Caudate nucleus (tissue), 63 donors: ENCODE measurements at places on chromosomes 1 and 21.

DNA sequence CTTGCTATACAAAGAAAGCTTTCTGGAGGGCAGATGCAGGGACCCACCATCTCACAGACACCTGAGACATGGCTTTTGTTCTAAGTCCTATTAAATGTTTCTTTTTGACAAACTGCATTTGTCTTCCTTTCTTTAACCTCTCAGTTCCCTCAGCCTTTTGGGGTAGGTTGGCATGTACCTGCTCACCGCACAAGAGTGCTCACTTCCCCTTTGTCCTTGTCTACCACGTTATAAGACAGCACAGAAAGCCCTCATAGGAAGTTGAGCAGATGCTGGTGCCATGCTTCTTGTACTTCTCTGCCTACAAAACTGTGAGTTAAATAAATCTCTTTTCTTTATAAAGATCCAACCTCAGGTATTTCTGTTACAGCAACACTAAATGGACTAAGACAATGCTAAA is 31.9 kb upstream of the RGS21 start:
- no peak for DNase-seq

DNA sequence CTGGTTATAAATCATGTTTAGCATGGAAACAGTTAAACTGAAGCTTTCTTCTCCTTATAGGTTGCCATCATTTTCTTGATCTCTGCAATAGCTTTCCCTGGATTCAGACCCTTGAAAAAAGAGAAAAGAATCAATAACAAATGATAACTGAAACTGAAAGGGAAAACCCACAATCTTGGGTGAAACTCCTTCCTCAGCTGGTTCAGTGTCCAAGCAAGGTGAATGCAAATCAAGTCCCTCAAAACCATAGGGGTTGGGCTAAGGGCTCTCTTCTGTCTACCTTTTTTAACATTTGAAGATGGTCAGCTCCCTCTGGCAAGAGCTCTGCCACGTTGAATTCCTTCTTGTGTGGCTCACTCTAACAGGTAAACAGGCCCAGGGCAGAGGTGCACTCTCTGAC is 7.1 kb upstream of the ATP13A2 start:
- DNase-seq, result no peak

- DNase-seq, result no peak
Observed at GRCh38 chr1:13764588-13765332, 64.8 kb downstream of the PRDM2 start.

- no peak for DNase-seq
Observed at GRCh38 chr1:224252479-224252878, 69.4 kb downstream of the DEGS1 start.

DNA sequence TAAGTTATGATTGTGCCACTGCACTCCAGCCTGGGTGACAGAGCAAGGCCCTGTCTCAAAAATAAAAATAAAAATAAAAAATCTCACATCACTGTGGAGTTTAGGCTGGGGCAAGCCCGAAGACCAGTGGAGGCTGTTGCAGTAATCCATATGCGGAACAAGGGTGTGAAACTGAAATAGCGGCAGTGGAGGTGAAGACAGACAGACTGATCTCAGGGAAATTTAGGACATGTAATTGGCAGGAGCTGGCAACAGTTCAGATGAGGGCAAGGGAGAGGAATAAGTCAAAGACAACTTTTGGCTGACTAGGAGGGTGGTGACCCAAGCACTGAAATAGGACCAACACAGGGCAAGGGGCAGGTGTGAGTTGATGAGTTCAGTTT is 8.4 kb downstream of the ARMH1 start:
- no peak for DNase-seq

DNA sequence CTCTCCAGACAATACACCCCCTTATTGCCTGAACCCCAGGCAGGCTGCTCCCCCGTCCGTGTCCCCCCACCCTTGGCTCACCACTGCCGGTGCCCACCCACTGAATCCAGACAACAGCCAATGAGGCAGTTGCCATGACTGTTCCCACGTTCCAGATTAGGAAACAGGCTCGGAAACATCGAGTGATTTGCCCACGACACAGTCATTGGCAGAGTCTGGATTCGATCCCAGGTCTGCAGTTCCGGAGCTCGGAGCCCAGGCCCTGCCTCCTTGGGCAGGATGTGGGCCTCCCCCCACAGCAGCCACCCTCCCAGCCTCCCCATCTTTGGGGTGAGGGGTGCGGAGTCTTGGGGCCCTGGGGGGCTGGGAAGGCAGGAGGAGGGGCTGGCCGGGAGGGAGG is 20.3 kb upstream of the CLSTN1 start:
- no peak for DNase-seq

GRCh38 chr1:22258698-22259097 is 115.8 kb upstream of the WNT4 start:
- no peak for DNase-seq

DNA sequence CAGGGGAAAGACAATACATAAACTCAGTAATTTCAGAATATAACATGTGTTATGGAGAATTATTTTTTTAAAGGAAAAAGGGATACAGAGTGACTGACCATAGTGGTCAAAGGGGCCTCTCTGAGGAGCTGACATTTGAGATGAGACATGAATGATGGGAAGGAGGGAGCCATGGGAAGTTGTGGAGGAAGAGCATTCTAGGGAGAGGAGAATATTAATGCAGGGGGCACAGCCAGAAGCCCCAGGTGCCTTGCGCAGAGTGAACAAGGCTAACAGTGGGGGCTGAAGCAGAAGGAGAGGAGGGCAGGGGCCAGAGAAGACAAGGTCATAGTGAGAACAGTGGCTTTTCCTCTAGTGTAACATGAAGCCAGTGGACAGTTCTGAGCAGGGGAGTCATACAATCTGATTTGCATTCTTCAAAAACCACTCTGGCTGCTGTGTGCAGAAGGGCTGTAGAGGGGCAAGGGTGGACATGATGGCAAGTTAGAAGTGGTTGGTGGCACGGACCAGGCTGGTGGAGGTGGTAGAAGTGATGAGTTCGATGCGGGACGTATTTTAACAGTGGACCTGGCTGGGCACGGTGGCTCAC is 28.2 kb upstream of the IFNLR1 start:
- no peak for DNase-seq

- DNase-seq, result peak; percentile 47
Observed at GRCh38 chr1:213884942-213885341, 102.8 kb upstream of the PROX1 start.

GRCh38 chr1:203512848-203513584 is 19.1 kb downstream of the OPTC start:
- DNase-seq, result no peak

DNA sequence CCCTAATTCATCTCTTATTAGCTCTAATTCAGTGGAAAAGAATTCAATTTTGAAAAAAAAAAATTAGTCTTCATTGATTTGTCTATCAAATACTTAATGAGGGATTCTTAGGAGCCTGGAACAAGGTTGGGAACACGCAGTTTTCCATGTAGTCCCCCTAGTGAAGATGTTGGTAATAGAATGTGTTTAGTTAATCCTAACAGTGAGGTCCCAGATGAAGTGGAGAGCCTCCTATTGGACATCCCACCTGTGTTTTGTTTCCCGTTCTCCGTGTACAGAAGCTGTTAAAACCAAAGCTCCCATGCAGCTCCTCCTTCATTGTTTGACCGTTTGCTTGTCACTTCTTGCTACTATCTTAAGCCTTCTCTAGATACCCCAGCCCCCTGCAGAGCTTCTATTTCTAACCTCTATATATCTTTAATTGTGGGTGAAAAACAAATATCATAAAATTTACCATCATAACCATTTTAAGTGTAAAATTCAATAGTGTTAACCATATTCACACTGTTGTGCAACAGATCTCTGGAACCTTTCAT is 67.5 kb downstream of the PCNX2 start:
- DNase-seq, result no peak

GRCh38 chr1:208312706-208313105 is 68.5 kb upstream of the PLXNA2 start:
- DNase-seq, result no peak

- no peak for DNase-seq
Observed at GRCh38 chr1:243731974-243732625, 117.9 kb downstream of the AKT3 start.

- DNase-seq, result no peak
Observed at GRCh38 chr1:89719502-89720306, 86.8 kb downstream of the LRRC8C start.

- DNase-seq, result peak; percentile 69
Observed at GRCh38 chr1:59971464-59971911, 44.9 kb upstream of the CYP2J2 start.

DNA sequence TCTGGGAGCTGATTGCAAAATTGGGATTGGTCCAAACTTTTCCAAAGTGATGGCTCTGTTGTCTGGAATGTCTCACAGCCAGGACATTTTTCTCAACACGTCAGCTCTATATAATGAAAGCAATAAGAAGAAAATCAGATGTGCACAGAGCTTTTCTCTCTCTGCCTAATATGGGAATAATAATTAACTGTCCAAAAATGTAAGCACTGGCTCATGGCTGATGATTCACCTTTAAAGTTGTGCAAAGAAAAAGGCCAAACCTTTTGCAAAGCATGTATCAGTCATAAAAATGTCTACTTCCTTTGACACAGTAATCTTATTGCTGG is 30.4 kb downstream of the ZNF281 start:
- no peak for DNase-seq

DNA sequence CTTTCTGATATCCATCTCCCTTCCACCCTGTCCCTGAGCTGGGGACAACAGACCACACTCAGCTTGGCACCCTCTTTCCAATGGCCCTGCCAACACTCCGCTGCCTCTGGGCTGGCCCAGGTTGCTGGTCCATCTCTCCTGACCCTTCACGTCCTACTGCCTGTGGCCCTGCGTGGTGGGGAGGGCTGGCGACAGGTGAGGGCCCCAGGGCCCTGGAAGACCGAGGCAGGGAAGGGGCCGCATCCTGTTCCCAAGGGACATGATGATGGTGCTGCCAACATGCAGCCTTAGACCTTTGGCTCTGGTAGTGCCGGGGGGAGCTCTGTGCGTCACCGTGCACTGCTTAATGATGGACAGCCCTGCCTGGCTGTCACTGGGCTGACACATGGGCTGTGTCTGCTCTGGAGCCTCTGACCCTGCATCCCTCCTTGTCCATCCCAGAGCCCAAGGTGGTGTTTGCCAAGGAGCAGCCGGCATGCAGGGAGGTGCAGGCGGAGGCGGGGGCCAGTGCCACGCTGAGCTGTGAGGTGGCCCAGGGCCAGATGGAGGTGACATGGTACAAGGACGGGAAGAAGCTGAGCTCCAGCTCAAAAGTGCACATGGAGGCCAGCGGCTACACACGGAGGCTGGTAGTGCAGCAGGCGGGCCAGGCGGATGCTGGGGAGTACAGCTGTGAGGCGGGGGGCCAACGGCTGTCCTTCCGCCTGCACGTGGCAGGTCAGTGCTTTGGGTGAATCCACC is 65.2 kb downstream of the OBSCN start:
- DNase-seq, result no peak

DNA sequence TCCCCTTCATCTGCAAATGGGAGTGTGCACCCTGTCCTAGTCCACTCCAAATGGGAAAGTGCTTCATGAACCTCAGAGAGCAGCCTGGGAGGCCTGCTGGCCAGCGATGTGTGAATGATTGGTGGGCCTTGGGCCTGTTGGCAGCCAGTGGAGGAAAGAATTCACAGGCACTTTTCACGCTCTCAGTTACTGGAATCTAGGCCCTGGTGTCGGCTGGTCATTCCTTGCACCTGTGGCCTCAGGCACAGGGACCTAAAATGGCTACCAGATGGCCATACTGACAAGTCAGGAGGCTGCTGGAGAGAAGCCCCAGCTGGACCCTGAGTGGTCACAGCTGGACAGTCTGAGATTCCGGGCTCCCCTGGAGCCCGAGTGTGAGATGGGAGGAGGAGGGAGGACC is 18.4 kb upstream of the EDN2 start:
- DNase-seq, result no peak

DNA sequence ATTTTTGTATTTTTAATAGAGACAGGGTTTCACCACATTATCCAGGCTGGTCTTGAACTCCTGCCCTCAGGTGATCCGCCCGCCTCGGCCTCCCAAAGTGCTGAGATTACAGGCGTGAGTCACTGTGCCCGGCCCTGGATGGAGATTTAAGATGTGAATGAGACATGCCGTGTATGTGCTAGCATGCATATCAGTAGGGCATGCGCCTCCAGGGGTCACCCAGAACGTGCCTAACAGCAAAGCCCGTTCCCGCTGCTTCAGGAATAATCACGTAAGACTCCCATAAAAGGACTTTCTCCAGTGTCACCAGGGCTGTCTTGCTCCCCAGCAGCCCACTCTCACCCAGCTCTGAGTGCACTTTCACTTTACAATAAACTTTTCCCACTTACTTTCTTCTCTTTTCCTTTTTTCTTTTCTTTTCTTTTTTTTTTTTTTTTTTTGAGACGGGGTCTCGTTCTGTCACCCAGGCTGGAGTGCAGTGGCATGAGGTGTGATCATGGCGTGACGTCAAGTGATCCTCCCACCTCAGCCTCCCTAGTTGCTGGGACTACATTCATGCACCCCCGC is 46.9 kb upstream of the DISP3 start:
- no peak for DNase-seq

- no peak for DNase-seq
Observed at GRCh38 chr1:28927648-28928313, 13.4 kb downstream of the EPB41 start.

DNA sequence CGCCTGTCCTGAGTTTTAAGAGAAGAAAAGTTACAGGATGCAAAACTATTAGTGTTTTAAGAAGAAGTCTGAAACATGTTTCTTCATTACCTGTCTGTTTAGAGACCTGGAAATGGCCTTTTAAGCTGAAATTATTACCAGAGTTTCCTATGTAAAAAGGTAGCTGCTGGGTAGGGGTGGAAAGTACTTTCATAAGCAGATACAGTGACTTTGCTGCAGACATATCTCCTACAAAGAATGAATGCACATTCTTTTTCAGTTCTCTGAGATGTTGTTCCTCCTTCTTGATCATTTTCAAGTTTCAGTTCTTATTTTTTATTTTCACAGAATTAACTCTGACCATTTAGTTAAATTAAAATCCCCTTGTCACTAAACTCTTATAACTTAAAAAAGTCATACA is 1329.6 kb downstream of the KCNT2 start:
- no peak for DNase-seq

- DNase-seq, result no peak
Observed at GRCh38 chr1:94855307-94855700, 35.1 kb downstream of the SLC44A3 start.

- no peak for DNase-seq
Observed at GRCh38 chr1:3511856-3512255, 57.4 kb downstream of the ARHGEF16 start.

GRCh38 chr1:70360321-70360720 is 5.8 kb upstream of the ANKRD13C start:
- DNase-seq, result no peak

- DNase-seq, result no peak
Observed at GRCh38 chr1:226972931-226973330, 32.8 kb downstream of the COQ8A start.

- DNase-seq, result peak; percentile 15
Observed at GRCh38 chr1:27357281-27358037, 9.3 kb downstream of the MAP3K6 start.

DNA sequence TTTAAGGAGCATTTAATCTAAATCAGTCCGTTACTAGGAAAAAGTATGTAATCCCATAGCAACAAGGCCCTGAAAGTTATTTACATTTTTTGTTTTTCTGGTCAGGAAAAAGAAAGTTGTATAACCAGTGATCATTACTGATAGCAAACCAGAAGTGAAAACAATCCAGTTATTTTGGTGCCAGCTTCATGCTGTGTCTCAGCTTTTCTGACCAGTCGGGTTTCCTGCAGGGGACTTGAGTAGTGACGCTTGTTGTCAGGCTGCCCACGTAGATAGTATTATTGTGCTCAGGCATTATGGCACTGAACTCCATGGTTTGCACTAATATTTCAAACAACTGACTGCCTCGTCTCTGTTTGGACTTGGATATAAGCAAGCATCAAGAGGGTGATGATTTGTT is 55.2 kb downstream of the SASS6 start:
- DNase-seq, result no peak
